ENCODE measurements at places on chromosomes 11 and 22.

GRCh38 chr11:126083829-126084607, 21.4 kb upstream of the CDON start:
- no peak for DNase-seq

DNA sequence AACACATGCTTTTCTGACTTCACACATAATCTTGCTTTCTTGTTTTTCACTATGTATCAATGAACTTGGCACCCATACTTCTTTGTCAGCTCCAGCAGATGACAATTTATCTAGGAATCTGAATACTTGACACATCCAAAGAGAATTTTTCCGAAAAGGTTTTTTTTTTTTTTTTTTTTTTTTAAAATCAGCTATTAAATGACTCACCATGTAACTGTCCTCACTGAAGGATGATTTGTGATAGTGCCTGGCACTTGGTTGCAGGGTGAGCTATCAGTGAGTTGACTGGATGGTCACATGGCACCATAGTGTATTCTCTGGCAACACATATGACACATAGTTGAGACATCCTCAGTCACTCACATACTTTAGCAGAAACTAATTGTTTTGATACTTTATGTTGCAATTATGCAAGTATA, 133.4 kb upstream of the E2F8 start:
- DNase-seq = no peak

DNA sequence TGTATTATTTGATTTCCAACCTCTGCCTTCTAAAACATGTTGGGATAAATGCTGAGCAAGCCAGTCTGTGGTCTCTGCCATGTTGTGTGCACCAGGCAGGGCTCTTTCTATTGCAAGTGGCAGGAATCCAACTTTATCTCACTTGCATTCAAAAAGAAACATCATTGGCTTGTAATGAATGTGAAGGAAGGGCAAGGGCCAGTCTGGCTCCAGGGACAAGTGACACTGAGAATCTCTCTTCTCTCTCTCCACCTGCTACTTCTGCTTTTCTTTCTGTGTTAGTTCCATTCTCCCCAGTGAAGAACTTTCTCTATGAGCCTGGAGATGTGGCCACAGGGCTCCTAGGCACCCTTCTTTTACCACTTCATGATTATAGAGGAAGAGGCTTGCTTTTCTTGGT, 329.9 kb upstream of the NCAM1 start:
- DNase-seq = no peak

DNA sequence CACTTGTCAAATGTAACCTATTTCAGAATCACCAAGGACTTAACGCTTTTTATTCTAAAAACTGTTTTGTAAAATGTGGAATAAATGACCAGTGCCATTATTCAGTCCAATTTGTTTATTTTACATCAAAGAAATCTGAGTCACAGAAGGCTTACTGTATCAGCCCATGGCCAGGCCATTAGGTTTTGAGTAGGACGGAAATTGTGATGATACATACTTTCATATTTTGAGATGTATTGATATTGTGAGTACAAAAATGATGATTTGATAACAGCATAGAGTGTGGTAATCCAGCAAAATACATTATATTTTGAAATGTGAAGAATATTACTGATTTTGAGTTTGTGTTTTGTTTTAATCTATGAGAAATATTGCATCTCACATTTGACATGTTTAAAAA, 81.1 kb downstream of the PIWIL3 start:
- DNase-seq = no peak

- DNase-seq = no peak
These were observed 12.7 kb downstream of the SMCO4 start for GRCh38 chr11:93530468-93530826.

- DNase-seq = no peak
These were observed 4.3 kb upstream of the PHLDA2 start for GRCh38 chr11:2933375-2934020.

DNA sequence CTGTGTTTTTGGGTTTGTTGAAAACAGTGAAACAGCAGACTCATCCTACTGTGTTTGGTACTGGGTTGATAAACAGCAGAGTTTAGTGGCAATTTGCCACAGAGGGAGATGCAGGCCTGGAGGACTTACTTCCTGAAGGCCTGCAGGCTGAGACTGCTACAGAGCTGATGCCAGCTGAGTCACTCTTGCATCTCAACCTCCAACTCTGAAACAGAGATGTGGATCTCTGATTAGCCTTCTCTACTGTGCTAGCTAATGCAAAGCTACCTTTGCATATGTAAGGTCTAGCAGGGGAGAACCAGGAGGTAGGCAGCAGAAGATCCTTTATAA, 14.3 kb downstream of the ATP5MG start:
- DNase-seq = no peak

GRCh38 chr11:109597336-109597735, 175.3 kb downstream of the C11orf87 start:
- no peak for DNase-seq

DNA sequence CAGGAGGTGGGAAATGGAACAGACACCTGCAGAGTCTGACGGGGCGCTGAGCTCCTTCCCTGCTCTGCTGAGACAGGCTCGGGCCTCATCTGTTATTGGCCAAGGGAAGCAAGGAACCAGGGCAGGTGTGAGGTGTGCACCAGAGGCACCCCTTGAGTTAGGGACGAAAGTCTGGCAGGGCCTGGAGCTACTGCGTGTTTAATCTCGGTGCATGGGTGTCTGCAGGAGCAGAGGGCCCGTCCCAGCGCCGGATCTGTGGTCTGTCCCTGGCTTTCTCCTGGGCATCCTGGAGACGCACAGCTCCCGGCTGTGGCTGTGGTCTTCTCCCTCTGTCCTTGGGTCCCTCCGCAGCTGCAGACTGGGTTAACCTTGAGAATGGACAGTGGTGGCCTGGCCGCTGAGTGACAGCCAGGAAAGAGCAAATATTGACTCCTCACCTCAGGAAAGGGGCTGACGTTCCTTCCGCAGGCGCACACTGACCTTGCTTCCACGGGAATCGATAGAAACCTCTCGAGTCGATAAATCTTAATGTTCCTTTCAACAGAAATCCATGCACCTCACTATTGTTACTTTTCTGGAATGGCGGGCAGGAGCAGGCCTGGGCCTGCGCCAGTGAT, 975.6 kb downstream of the BRD1 start:
- no peak for DNase-seq

DNA sequence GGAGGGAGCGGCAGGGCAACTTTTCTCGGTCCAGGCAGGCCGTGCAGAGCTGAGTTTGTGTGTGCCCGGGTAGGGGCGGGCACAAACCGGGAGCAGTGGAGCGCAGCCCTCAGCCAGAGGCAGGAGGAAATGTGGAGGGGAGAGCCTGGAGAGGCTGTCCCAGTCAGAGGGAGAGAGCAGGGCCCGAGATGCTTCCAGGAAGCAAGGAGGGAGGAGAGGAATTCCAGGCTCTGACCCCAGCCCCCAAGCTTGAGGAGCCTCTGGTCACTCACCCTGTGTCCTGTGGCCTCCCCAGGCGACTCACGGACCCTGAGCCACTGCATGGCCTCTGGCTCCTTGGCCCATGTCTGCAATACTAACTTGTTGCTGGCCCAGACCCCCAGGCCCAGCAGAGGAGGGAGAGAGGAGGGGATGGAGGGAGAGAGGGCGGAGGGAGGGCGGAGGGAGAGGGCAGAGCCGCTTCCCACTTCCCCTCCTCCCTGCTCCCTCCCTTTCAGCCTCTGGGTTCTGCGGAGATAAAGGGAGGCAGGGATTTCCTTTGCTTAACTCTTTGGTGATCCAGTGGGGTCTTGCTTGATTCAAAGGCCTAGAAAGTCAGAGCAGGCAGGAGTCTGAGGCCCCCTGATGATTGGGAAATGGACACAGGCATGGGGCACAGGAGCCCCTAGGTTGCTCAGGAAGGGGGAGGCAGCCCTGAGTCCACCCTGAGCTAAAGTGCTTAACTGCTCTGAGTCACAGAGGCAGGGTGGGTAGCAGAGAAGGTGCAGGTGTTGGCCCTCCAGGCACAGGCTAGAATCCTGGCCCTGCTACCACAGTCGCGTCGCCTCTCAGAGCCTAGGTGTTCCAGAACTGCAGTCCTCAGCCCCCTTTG, at the start of gene C1QTNF6:
Gene C1QTNF6 (minus strand): TSS at position 357 of the 871 bp plus-strand sequence. CDS start 34 bp downstream, at position 323.
- no peak for DNase-seq

- DNase-seq = no peak
These were observed 92.7 kb downstream of the COMMD9 start for GRCh38 chr11:36196411-36196998.

- peak; percentile 48 for DNase-seq
These were observed 1.1 kb upstream of the GNB1L start for GRCh38 chr22:19855504-19856409.

GRCh38 chr11:69013009-69013951, at the start of gene MRGPRF:
MRGPRF (minus strand) TSS chr11:69013246; CDS start chr11:69009901, 3,345 bp downstream.
- DNase-seq = no peak

DNA sequence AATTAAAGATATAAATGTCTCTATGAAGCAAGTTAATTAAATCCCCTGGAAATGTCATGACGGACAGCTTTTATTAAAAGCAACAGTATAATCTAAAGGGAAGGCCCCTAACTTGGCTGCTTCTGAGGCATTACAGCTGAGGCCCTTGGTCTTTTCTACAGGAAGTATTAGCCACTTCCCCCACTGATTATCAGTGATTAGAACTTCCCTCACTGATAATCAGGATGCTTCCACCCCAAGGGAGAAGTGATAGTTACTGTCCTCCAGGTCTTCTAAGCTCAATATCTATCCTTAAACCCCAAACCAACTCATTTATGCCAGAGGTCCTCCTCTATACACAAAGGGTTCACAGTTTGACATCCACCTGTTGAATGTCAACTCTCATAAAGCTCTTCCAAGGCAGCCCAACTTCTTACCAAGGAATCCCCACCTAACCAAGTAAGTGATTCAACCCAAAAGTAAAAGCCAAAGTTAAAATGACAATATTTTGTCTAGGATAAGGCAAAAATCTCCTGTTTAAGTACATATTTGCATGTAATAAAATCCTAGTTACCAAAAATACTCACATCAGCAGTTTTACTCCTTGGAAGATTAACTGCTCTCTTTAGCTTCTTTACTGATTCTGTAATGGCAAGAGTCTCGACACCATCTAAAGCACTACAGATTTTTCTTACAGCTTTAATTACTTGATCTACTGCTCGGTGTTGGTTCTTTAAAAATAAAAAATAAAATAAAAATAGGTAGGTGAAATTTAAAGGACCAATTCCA, 58.6 kb upstream of the RPS13 start:
- no peak for DNase-seq

- DNase-seq = no peak
These were observed 151.8 kb upstream of the TIMP3 start for GRCh38 chr22:32649515-32650200.

DNA sequence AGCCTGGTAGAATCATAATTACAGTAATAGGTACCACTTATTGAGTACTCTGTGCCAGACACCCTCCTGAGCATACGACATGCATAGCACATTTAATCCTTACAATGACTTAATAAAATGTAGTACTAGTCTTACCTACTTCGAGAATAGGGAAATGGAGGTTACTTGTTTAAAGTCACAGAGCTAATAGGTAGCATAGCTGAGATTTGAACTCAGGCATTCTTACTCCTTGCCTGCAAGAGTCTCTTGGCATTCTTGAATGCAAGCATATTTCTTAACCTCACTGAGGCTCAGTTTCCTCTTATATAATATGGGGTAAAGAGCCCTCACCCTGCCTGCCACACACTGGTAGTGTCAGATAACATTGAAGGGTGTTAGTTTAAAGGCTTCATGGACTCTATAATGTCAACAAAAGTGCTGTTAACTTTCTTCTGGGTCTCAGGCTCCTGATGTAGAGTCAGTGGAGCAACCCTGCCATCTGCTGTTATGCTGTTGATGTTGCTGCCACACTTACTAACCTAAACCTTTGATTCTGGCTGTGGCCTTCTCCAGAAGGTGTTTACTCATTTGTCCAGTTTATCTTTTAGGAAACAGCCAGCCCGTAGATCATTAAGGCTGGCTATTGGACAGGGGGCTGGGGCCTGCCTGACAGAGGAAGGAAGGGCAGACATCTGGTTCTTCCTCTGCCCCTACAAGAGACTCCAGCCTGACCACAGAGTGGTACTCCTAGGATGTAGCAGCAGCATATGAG, 18.9 kb downstream of the LIMK2 start:
- DNase-seq = no peak

DNA sequence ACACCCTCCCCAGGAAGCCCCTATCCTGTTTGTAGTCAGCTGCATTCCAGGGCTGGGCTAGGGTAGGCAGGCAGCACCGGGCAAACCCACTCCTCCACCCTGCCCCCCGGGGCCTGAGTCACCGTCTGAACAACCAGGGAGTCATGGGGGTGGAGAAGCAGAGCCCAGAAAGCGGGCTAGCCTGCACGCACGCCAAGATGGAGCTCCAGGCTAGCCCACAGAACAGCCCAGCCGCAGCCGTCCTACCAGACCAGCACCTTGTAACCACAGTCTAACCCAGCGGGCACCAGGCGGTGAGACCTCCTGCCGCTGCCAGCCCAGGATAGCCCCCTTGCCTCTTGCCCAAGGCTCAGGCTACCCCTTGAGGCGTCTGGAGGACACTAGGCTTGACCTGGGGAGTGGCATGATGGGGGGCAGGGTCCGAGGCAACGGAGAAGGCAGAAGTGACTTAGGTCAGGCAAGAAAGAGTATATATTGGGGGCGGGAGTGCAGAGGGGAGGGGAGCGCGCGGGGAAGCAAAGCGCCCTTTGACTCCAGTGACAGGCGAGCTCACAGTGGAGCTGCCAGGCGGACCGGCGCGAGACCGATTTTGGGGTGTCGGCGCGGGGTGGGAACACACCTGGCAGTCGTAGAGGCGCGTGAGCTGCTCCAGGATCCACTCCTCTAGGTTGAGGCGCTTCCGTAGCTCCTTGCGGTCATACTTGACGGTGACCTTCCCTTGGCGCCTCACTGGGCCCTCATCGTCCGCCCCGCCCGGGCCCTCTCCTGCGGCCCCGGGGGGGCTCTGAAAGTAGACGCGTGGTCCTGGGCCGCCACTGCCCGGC, 734 bp downstream of the PPP1R14B start:
- no peak for DNase-seq

GRCh38 chr11:5235364-5236095, 1.2 kb upstream of the HBD start:
- DNase-seq = no peak

DNA sequence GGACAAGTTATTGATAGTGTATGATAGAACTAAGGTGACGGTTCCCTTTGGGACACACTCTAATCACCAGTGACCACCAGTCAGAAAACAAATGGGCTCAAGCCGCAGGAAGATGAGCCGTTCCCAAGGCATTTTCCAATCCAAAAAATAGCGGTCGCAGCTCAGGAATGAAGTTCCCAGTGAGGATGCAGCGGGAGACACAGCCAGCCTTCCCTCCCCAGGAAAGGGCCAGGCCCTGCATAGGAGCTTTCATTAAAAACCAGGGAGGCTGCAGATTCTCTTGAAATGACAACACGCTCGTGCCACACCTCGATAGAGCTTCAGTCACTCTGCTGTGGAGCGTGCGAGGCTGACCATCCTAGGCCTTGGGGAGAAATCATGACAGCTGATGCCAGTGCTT, 65.8 kb upstream of the WNT7B start:
- DNase-seq = no peak

GRCh38 chr11:44536788-44537516, 28.5 kb upstream of the CD82 start:
- no peak for DNase-seq

GRCh38 chr11:133828871-133829270, 16.4 kb downstream of the SPATA19 start:
- no peak for DNase-seq

DNA sequence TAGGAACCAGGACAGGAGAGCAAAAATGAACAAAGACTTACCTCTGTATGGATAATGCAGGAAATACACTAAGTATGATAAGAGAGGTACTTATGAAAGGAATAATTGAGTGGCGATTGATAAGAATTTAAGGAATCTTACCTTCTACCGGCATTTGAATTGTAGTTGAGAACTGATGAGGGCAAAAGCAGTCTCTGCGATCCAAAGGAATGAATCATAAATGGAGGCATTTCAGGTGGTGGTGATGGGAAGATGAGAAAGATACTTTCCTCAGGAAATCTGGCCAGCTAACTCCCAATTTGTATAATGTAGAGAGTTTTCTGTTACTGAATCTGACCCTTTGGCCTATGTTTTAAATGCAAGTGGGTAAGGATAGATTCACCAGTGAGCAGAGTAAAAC, 71.9 kb upstream of the C11orf87 start:
- no peak for DNase-seq
